Immature natural killer cell (primary cell): ENCODE measurements at places on chromosomes 2 and 18.
A peak's percentile ranks its signal among the peaks of the same experiment; 100 is the strongest.

- H3K27ac ChIP-seq, result no peak overlapping the region
- H3K27me3 ChIP-seq, result peaks cover 1% of the 10 kb centered on the region
- no peak overlapping the region for H3K4me3 ChIP-seq
- no peaks in the 10 kb centered on the region for H3K36me3 ChIP-seq
- no peaks in the 10 kb centered on the region for H3K4me1 ChIP-seq
Measured at GRCh38 chr2:114550895-114551793, 108.7 kb downstream of the DPP10 start.

DNA sequence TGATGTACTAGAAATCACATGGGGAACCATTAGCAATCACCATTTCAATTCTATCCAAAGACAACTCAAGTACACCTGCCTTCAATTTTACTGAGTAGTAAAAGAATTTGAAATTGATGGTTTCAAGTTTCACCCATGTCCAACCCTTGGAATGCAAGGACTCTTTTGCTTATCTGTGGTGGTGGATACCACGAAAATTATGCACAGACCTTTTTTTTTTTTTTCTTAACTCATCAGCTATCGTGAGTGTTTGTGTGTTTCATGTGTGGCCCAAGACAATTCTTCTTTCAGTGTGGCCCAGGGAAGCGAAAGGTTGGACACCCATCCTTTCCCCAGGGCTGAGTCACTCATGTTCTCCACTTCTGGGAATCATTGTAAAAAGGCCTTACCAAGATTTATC is 23.1 kb downstream of the ID2 start:
- peaks cover 4% of the 10 kb centered on the region for H3K27me3 ChIP-seq
- no peaks in the 10 kb centered on the region for H3K36me3 ChIP-seq
- no peak overlapping the region for H3K27ac ChIP-seq
- DNase-seq, result no peak
- H3K4me1 ChIP-seq, result no peaks in the 10 kb centered on the region
- H3K4me3 ChIP-seq, result no peak overlapping the region

GRCh38 chr2:74261204-74261864 is 62.9 kb downstream of the MTHFD2 start:
- no peak overlapping the region for H3K4me3 ChIP-seq
- no peak for DNase-seq
- no peaks in the 10 kb centered on the region for H3K27me3 ChIP-seq
- peaks cover 3% of the 10 kb centered on the region for H3K4me1 ChIP-seq
- no peak overlapping the region for H3K27ac ChIP-seq

DNA sequence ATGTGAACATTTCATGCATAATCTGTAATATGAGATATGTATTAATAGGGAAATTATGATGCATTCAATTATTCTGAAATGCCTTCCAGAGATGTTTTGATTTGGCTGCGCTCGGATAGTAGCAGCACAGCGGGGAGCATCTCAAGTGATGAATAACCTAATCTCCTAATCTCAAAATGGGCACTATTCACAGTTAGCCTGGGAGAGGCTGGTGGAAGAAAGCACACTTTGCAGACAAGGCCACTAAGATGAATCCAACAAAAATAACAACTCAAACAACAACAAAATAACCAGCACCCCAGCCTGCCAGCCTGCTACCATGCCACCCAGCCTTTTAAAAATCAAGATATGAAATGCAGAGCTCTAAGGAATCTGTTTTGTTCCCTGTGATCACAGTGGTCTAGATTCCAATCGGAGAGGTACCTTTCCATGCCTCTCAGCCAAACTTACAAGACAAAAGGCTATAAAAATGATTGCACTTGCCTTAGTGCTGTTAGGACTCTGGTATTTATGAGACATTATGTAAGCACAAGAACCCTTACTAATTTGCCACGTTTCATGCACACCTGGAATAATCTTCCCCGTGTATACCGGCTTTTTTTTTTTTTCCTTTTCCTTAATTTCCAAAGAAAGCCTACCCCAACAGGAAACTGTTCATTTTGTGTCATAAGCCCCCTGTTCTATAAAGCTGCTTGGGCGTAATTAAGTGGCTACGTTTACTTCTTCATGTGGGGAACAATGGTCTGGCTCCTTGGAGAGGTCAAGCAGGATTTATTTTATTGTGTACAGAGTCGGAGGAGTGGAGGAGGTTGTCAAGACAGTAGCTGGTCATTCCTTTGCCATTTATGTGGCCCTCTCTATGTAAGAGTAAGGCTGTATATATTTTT is 526.9 kb upstream of the FANCL start:
- no peaks in the 10 kb centered on the region for H3K36me3 ChIP-seq
- no peak overlapping the region for H3K4me3 ChIP-seq
- peaks cover 8% of the 10 kb centered on the region for H3K4me1 ChIP-seq
- DNase-seq, result no peak
- H3K27me3 ChIP-seq, result no peaks in the 10 kb centered on the region

DNA sequence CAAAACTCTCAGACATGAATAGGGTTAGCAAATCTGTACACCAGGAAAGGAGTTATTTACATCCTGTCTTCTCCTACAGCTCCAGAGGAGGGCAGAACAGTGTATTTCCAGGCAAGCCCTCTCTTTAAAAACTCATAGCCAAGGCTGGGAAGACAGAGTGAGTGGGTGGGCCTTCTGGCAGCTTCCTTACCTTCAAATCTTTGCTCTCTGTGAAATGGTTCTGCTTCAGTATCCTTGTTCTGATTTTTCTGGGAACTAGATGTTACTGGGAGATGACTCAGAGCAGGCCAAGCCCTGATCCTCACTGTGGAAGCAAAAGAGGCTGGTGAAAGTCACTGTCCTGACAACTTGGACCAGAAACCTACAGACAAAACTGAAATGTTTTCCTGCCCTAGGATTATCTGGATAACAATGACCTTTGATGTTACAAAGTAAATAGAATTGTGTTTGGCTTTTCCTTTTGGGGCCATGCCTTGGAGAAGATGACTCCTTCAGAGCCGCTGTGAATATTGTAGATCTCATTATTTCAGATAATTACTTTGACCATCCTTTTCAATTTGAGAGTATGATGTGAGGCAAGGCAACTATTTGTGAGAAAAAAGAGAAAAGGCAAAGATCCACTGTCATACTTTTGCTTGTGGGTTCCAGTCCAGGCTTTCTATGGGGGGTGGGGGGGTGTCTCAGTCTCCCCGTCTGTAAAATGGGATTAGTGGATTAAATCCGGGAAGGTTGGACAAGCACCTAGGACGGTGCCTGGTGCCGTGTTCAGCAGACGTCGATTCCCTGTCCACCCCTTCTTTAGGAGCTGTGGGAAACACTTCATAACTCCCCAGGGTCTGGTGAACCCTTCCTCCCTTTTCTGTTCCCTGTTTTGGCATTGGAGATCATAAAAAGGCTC is 644 bp upstream of the QPCT start:
- H3K36me3 ChIP-seq, result no peaks in the 10 kb centered on the region
- peaks cover 6% of the 10 kb centered on the region for H3K4me1 ChIP-seq
- H3K27me3 ChIP-seq, result peaks cover 6% of the 10 kb centered on the region
- H3K27ac ChIP-seq, result peak overlapping the region; percentile 21
- peak overlapping the region; percentile 86 for H3K4me3 ChIP-seq
- no peak for DNase-seq

- peaks cover 4% of the 10 kb centered on the region for H3K27me3 ChIP-seq
- H3K4me3 ChIP-seq, result peak overlapping the region; percentile 90
- H3K36me3 ChIP-seq, result no peaks in the 10 kb centered on the region
- DNase-seq, result no peak
Measured at GRCh38 chr18:46915800-46916550, 1.3 kb downstream of the PIAS2 start.

GRCh38 chr2:16660556-16660955 is 5.1 kb downstream of the CYRIA start:
- H3K27me3 ChIP-seq, result peaks cover 3% of the 10 kb centered on the region
- peak overlapping the region; percentile 15 for H3K4me3 ChIP-seq
- no peak for DNase-seq
- peaks cover 10% of the 10 kb centered on the region for H3K36me3 ChIP-seq
- peaks cover 95% of the 10 kb centered on the region for H3K4me1 ChIP-seq

- no peaks in the 10 kb centered on the region for H3K36me3 ChIP-seq
- H3K4me3 ChIP-seq, result no peak overlapping the region
- no peak for DNase-seq
- H3K4me1 ChIP-seq, result no peaks in the 10 kb centered on the region
Measured at GRCh38 chr2:60834270-60834717, 47.1 kb upstream of the REL start.

- no peak for DNase-seq
- no peaks in the 10 kb centered on the region for H3K36me3 ChIP-seq
- H3K4me3 ChIP-seq, result no peak overlapping the region
- H3K27ac ChIP-seq, result no peak overlapping the region
- no peaks in the 10 kb centered on the region for H3K27me3 ChIP-seq
Measured at GRCh38 chr2:164046040-164046439, 310.2 kb upstream of the FIGN start.

- H3K4me3 ChIP-seq, result no peak overlapping the region
- DNase-seq, result no peak
- H3K27ac ChIP-seq, result no peak overlapping the region
- peaks cover 2% of the 10 kb centered on the region for H3K27me3 ChIP-seq
- H3K4me1 ChIP-seq, result peaks cover 1% of the 10 kb centered on the region
Measured at GRCh38 chr18:55402731-55403405, 185.1 kb downstream of the TCF4 start.

DNA sequence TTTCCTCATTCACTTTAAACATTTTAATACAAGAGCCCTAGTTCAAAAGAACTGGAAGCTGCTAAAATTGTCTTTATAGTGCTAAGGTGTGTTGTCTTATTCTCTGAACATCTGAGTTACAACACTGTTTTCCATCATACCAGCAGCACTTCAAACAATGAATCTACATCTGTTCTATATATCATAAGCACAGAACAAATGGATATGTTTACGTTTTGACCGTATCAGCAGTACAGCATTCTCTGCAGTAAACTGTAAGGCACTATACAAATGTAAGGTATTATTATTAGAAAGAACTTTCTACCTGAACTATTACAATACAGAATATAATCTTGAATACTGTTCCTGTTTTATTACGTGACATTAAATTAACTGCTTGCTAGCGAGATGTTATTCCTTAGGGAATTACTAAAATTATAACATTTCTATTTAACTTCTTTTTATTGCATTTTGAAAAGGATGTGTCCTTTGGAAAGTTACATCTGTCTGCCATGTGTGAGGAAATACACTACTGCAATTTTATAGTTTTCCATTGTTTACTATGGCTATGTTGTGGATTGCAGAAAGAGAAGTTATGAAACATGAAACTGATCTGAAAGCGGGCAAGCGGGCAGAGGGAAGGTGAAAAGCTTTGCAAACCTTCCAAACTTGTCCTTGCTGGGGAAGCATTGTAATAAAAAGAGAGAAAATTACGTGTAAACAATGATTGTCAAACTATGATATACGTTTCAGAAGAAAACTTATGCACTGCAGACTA is 13.7 kb downstream of the NCKAP1 start:
- no peaks in the 10 kb centered on the region for H3K4me1 ChIP-seq
- no peak overlapping the region for H3K4me3 ChIP-seq
- DNase-seq, result no peak
- H3K36me3 ChIP-seq, result peaks cover 7% of the 10 kb centered on the region
- peaks cover 3% of the 10 kb centered on the region for H3K27me3 ChIP-seq

DNA sequence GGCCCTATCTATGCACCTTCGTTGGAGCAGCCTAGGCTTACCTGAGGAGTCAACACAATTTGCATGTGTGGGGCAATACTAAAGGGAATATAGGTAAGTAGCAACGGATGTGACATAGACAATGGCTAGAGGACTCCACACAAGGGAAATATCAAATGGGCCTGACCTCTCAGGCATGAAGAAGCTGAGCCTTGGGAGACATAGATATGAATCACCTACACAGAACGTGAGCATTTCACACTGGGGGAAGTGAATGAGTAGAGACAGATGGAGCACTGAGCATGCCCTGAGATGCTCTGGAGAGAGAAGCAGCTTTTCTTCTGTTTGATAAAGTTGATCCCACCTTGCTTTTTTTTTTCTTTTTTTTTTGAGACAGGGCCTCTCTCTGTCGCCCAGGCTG is 97.9 kb downstream of the ATL2 start:
- no peak for DNase-seq
- H3K27me3 ChIP-seq, result no peaks in the 10 kb centered on the region
- H3K4me3 ChIP-seq, result no peak overlapping the region
- H3K4me1 ChIP-seq, result peaks cover 2% of the 10 kb centered on the region

DNA sequence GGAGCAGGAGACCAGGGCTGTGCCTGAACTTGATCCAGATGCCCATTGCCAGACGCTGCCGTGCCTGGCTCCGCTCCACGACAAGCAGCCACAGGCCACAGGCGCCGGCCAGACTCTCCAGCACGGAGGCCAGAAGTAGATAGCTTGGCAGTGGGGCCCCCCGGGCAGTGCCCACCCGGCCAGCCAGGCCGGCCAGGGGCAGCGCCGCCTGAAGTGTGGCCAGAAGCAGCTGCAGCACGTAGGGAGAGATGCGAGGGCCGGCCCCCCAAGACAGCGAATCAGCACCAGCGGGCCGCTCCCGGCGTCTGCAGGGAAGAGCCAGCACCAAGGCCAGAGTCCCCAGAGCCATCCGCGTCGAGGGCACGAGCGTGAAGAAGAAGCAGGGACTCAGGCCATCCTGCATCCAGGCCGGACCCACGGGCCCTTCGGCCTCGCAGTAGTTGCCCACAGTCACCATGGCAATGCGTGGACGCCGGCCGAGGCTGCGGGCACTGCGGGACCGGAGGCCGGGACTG is 484 bp downstream of the ABCB6 start:
- H3K4me3 ChIP-seq, result peak overlapping the region; percentile 82
- H3K27me3 ChIP-seq, result peaks cover 8% of the 10 kb centered on the region
- H3K27ac ChIP-seq, result peak overlapping the region; percentile 94
- peaks cover 17% of the 10 kb centered on the region for H3K4me1 ChIP-seq
- DNase-seq, result no peak

DNA sequence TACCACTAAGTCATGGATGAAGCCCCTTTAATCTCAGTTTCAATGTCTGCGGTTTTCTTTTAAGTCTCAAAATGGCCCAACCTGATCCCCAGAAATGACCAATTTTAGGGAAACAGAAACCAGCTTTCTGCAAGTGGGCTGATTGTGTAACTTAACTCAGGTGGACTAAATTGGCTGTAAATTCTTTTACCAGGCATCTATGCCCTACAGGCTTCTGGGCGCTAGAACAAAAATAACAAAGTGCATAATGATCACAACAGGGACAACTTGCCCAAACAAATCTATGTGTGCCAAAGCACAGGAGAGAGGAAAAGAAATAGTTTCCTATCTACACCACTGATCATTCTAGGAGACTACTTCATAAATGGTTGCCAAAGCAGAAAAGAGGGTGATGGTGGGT is 112.3 kb upstream of the SETBP1 start:
- H3K27me3 ChIP-seq, result peaks cover 2% of the 10 kb centered on the region
- H3K27ac ChIP-seq, result no peak overlapping the region
- no peak for DNase-seq
- H3K36me3 ChIP-seq, result no peaks in the 10 kb centered on the region

DNA sequence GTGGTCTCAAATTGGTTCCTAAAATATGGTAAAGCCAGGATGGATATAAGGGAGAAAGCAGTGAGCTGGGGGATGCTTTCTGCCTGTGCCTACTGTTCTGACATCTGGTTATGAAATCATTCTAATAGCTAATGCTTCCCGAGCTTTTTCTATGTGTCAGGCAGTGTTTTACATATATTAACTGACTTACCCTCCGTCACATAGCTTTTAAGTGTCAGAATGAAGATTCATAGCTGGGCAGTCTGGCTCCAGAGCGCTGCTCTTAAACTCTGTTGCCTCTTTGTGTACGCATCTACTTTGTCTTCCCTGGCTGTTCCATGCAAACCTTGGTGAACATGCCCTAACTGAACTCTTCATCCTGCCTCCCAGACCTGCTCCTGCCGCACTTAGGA is 195.7 kb downstream of the LPIN1 start:
- H3K36me3 ChIP-seq, result peaks cover 6% of the 10 kb centered on the region
- H3K4me1 ChIP-seq, result peaks cover 21% of the 10 kb centered on the region
- DNase-seq, result no peak
- no peak overlapping the region for H3K4me3 ChIP-seq
- H3K27me3 ChIP-seq, result peaks cover 5% of the 10 kb centered on the region
